Prostate gland (tissue), 2 donors: ENCODE measurements at places on chromosomes 3 and 15.

GRCh38 chr3:25557694-25558093, 107.0 kb downstream of the TOP2B start:
- DNase-seq: no peak

DNA sequence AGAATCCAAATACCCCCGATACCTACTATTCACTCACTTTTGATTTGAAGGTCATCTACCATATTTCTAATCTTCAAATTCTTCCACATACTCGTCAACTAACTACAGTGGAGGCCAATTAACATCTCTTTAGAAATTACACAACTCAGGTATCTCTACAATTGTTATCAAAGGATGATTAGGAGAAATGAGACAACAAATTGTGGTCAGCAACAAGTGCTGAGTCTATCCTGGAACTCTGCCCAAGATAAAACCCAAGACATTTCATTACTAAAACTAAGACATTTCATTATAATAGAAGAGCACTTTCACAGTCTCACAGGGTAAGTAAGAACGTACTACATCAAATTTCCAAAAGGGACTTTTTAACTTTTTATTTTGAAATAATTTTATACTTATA, 100.0 kb downstream of the TBC1D5 start:
- no peak for DNase-seq

DNA sequence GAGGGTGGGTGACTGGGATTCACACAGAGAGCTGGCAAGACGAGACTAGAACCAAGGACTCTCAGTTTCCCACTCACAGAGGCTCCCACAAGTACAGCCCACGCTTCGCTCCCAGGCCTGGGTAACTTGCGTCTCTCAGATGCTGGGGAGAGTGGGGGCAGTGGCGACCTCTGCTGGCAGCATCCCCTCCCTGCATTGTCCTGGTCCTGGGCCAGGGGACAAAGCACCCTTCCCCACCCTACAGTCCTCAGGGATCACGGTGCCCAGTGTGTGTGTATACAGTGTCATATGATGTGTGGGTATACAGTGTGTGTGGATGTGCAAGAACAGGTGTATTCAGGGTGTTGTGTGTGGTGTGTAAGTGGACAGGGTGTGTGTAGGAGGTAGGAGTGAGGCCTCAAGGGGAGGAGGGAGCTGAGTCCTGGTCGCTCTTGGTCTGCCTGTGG, 12.8 kb downstream of the VILL start:
- DNase-seq: peak; percentile 65

DNA sequence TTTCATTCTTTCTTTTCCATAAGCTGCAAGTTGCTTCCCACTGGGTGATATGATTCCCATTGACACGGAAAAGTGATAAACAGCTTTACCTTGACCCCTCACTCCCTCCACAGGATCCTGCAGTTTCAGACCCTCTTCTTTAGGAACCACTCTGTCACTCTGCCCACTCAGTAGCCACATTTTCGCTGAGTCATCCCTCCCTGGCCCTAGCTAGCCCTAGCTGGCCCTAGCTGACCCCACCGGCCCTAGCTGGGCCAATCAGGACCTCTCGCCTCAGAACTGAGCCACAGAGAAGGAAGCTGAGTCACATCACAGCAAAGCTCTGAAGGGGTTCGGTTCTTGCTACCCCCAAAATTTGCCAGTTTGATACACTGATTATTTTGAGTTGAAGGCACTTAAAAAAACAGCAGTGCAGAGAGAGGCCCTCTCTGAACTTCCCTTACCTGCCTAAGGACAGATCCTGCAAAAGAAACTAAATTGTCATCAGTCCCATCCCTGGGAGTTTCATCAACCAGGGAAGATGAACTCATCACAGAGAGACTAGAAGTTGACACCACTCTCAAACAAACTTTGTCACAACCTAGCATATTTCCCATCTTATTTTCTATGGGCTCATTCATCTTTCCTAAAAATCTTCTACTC, 233.5 kb upstream of the PROK2 start:
- no peak for DNase-seq

- DNase-seq: no peak
Observed at GRCh38 chr15:71768184-71768583, 42.2 kb upstream of the NR2E3 start.

- no peak for DNase-seq
Observed at GRCh38 chr15:85452436-85452835, 72.0 kb downstream of the AKAP13 start.

GRCh38 chr3:108894981-108895380, 58.7 kb downstream of the GUCA1C start:
- DNase-seq: no peak

DNA sequence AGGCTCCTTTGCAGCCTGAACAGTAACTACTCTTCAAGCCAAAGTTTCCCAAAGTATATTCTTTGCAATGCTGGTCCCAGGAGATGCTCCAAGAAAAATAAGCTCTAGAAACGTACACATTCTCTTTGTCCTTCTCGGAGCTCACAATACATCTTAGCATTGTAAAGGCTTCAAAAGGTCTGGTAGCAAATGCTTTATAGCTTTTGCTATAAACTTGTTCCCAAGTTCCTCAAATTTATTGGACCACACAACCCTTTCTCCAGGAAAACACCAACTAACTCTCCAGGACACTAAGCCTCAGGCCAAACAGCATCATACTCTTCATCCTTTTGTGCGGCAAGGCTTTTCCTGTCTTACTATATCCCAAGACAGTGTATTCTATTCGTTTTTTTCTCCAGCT, 455.6 kb upstream of the PROK2 start:
- no peak for DNase-seq

DNA sequence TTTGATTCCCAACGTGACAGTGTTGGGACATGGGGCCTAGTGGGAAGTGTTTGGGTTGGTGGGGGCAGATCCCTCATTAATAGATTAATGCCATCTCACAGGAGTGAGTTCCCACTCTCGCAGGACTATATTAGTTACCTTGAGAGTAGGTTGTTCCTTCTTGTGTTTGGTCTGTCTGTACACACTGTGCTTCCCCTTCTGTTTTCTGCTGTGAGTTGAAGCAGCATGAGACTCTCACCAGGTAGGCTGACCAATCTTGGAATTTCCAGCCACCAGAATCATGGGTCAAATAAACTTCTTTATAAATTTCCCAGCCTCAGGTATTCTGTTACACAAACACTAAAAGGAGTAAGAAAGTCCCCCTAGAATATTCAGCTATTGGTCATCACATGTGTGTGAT, 145.4 kb downstream of the ERC2 start:
- no peak for DNase-seq

DNA sequence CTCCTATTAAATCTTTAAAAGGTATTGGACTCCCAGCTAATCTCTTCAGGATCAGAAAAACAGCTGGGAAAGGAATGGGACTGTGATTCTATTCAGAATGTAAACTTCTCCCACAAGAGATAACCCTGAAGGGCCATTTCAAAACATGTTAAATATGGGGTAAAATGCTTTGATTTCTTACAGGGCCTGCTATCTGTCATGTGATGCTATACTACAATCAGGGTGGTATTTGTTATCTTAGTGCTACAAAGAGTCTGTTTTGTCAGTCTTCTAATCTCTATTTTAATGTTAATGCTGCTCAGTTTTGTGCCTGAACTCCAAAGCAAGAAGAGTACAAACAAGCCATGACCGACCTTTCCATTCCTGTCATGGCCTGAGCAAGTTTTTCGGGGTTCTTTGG, 186.9 kb downstream of the TBC1D5 start:
- DNase-seq: no peak

- no peak for DNase-seq
Observed at GRCh38 chr3:180633722-180634121, 31.8 kb downstream of the TTC14 start.

- no peak for DNase-seq
Observed at GRCh38 chr3:47406762-47407149, 25.9 kb downstream of the PTPN23 start.

DNA sequence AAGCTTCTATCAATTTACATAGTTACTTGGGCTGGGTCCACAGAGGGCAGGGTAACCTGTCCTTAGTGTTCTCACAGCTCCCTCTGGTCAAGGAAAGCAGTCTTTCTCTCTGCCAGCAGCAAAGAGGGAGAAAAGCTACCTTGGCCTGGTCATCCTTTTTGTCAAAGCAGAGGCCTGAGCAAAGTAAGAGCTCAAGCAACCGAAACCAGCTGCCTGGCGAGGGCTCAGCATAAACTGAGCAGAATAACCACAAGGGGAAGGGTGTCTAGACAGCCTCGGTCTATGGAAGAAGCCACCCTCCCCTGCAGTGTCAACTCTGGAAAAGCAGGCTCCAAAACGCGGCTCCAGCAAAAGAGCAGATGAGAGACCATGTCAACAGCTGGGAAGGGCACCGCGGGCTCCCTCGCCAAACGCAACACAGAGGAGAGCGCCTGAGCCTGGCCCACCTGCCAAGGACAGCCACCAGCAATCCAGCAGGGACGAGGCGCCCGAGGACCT, 17.4 kb downstream of the LRIG1 start:
- DNase-seq: no peak

- peak; percentile 51 for DNase-seq
Observed at GRCh38 chr3:140924097-140924873, 17.4 kb upstream of the SLC25A36 start.

DNA sequence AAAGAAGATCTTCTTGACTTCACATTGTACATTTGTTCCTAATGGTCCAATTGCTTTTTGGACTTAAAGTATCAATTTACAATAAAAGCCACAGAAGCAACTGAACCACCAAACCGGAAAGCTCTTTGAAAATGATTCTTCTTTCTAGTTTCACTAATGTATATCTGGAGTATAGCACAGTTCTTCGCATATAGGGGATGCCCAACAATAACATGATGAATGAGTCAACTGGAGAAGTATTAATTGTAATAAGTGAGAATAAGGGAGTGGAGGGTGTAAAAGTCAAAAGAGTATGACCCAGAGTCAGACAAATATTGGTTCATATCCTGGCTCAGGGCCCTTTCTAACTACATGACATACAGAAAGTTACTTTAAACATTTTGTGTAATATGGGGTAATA, 425.2 kb downstream of the ZBTB20 start:
- DNase-seq: no peak

DNA sequence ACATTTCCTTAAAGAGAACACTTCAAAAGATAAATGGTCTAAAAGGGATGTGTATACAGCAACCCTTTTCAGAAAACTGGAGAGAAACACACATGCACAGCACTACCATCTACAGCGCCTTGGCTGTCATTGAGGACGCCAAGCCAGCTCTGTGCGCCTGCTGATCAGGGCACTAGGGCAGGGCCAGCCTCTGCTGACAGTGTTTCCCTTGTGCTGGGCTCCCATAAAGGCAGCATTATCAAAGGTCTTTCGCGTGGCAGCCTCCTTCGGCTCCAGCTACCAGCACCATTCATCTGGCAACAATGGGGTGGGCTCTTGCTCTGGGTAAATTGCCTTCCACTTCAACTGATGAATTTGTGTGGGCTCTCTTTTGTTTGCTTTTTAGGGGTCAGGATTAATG, 53.4 kb downstream of the LDHAL6B start:
- no peak for DNase-seq

DNA sequence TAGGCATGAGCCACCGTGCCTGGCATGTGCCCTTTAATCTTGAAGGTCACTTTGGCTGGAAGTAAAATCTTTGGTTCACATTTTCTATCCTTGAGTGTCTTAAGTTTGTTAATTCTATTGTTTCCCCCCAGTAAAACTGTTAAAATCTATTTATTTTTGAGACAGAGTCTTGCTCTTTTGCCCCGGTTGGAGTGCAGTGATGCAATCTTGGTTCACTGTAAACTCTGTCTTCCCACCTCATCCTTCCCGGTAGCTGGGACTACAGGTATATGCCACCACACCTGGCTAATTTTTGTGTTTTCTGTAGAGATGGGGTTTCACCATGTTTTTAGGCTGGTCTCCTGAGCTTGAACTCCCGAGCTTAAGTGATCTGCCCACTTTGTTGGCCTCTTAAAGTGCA, 7.7 kb downstream of the PPP4R2 start:
- DNase-seq: no peak

GRCh38 chr3:182399978-182400737, 393.1 kb upstream of the ATP11B start:
- DNase-seq: no peak

- DNase-seq: peak; percentile 3
Observed at GRCh38 chr15:31300981-31301672, 25.5 kb upstream of the KLF13 start.
